ENCODE measurements at places on chromosomes 3 and 15.

DNA sequence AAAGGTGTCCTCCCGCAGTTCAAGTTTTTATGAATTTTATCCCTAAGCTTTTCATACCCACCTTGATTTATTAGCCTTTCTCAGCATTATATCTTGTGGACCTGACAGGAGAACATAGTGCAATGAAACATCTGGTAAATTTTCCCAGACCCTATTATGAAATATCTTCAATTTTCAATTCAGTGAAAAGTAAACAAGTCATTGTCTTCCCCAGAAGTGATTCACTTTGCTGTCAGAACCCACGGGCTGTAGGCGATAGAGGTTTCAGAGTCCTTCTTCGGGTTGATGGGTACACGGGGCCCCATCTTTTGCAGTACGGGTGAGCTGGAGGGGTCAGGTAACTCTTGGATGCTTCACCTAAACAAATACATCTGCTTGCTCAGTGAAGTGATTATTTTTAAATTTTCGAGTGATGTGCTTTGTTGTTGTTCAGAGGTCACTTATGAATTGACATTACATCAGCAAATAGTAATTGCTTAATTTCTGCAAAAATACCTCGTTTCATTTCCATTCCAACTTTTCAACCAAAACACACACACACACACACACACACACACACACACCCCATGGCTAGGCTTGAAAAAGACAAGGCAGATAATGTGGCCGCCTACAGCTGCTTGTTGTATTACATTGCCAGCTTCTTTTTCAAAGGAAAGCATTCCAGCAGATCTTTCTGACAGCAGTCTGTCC, 102.9 kb downstream of the SEMA6D start:
- DNase-seq, result no peak

GRCh38 chr15:50235794-50236193, 29.7 kb downstream of the HDC start:
- DNase-seq, result no peak

GRCh38 chr3:58131101-58131825, 79.5 kb downstream of the DNASE1L3 start:
- no peak for DNase-seq

- DNase-seq, result no peak
Observed at GRCh38 chr3:194237110-194237509, 101.2 kb downstream of the HES1 start.

GRCh38 chr3:99879275-99879674, 61.6 kb downstream of the CMSS1 start:
- DNase-seq, result no peak

DNA sequence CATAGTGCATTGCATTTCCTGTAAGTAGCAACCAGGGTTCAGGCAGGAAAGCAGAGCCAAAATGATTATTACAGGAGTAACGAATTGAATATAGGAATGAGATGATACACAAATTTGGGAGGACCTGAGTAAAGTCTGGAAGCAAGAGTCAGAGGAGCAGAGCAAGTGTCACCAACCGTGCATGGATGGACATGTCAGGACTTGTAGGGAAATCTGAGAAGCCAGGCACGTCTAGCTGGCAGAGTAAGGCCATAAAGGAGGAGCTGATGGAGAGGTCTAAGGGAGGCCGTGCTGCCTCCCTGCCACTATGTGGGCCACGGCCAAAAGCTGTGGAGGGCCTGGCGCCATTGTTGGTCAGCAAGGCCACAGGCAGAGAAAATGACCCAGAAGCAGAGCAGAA, 22.4 kb downstream of the GJD2 start:
- DNase-seq, result no peak

DNA sequence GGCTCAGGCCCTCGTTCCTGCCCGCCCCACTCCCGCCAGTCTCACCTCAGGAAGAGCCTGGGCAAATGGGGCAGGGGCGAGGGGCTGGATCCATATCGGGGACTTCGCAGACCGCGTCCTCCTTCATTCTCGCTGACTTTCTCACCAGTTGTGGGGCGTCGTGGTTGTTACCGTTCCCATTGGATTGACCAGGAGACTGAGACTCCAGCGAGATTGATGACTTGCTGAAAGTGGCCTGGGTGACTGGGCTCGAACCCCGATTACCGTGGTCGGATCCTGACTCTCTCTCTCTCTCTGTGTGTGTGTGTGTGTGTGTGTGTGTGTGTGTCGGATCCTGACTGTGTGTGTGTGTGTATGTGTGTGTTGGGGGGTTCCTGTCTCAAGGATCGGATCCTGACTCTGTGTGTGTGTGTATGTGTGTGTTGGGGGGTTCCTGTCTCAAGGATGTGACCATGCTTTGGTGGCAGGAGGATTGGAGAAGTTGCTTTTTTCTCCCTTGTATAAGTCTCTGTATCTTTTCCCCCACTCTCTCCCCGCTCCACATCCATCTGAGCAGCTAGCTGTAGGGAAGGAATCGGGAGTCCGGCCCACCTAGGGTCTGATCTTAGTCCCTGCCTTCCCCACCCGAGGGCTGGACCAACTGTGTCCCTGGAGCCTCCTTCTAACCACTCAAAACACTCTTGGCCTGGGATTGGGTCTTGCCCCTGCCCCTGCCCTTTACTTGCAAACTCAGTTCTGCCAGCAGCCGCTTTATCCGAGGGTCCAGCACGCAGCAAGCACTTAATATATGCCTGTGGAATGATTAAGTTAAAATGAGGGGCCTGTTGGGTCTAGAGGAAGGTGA, 603 bp downstream of the PLEKHO2 start:
- peak; percentile 18 for DNase-seq

DNA sequence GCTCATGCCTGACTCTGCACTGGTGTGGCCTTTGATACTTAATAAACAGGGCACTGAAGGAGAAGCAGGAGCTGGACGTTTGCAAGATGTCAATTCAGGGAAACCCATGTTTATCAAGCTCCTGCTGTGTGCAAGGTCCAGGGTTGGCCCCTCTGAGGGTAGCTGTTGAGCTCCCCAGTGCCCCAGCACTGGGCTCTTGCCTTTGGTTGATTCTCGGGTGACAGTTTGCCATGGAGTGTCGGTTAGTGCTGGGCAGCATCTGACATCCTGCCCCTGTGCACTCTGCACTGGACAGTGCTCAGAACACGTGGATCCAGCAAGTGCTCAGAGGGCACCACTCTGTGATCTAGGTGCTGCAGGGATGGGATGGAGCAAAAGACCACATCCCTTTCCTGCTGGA, 7.3 kb downstream of the HDAC11 start:
- no peak for DNase-seq
